ENCODE measurements at places on chromosomes 6 and 20. TPM values are rescaled to one million over a fixed set of nuclear protein-coding genes. Genes with fewer than 3 reads are reported as not detected.
A peak's percentile ranks its signal among the peaks of the same experiment; 100 is the strongest.

TMEM74B gene
- 0.60 TPM for total RNA-seq

HLA-DRB5 gene
- total RNA-seq = not detected

TFAP2C gene
- 0.07 TPM for total RNA-seq

PTCRA gene
- not detected for total RNA-seq

TFAP2D gene
- total RNA-seq = not detected

GABBR1 gene
- total RNA-seq = 21.7 TPM

DCDC2 gene
- 0.12 TPM for total RNA-seq

ZSCAN23 gene
- total RNA-seq = 4.3 TPM

KCNQ5 gene
- total RNA-seq = 6.1 TPM

- DNase-seq = no peak
- H3K27me3 ChIP-seq = no peaks in the 10 kb centered on the region
- peaks cover 13% of the 10 kb centered on the region for H3K4me1 ChIP-seq
- H3K27ac ChIP-seq = no peak overlapping the region
Measured at GRCh38 chr6:45082091-45082490, 246.0 kb upstream of the RUNX2 start.

DNA sequence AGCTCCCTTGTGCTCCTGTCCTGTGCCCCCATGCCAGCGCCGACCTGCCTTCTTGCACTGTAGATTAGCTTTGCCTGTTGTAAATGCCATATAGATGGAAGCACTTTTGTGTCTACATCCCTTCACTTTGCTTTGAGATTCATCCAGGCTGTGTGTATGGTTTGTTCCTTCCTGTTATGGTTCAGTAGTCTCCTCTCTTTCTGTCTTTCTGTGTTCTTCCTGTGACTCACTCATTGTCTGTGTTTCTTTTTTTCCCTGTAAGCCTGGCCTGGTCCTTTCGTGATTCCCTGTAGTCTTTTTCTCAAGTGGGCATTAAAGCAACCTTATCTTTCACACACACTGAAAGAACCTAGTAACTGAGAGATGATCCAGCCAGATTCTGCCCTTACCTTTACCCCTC lies 66.6 kb downstream of the JARID2 start:
- peaks cover 3% of the 10 kb centered on the region for H3K36me3 ChIP-seq
- no peak for DNase-seq
- H3K27ac ChIP-seq = peak overlapping the region; percentile 4
- H3K4me3 ChIP-seq = peak overlapping the region; percentile 26
- H3K27me3 ChIP-seq = no peaks in the 10 kb centered on the region

DNA sequence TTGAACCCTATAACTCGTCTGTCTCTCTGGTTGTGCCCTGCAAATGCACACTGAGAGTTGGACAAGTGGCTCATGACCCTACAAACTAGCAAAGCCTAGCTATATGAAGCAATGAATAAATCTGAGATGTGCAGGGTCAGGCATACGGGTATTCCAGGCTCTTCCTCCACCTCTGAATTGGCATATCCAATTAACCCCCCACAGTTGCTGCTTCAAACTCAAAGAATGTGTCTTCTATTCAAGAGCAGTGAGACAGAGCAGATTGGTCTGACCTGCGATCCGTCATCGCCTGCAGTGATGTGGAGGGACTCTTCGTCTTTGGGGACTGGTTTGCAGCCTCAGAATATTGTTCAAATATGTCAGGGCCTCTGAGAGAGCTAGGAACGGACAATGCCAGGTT lies 59.8 kb downstream of the LAMP5 start:
- H3K27ac ChIP-seq = no peak overlapping the region
- no peaks in the 10 kb centered on the region for H3K4me1 ChIP-seq
- H3K36me3 ChIP-seq = no peaks in the 10 kb centered on the region
- H3K4me3 ChIP-seq = no peak overlapping the region

- no peaks in the 10 kb centered on the region for H3K36me3 ChIP-seq
- peak; percentile 14 for DNase-seq
- no peak overlapping the region for H3K27ac ChIP-seq
Measured at GRCh38 chr6:53956068-53956711, 155.1 kb upstream of the MLIP start.

- no peak for DNase-seq
- H3K4me1 ChIP-seq = peaks cover 22% of the 10 kb centered on the region
- peaks cover 2% of the 10 kb centered on the region for H3K36me3 ChIP-seq
- peaks cover 67% of the 10 kb centered on the region for H3K27me3 ChIP-seq
- no peak overlapping the region for H3K4me3 ChIP-seq
- H3K27ac ChIP-seq = no peak overlapping the region
Measured at GRCh38 chr6:122787721-122788120, 1.3 kb upstream of the SMPDL3A start.

GRCh38 chr20:36543184-36544133 lies 2.1 kb downstream of the MYL9 start:
- no peaks in the 10 kb centered on the region for H3K36me3 ChIP-seq
- H3K4me1 ChIP-seq = no peaks in the 10 kb centered on the region
- DNase-seq = no peak
- H3K27ac ChIP-seq = no peak overlapping the region
- no peaks in the 10 kb centered on the region for H3K27me3 ChIP-seq

- no peak for DNase-seq
- H3K27me3 ChIP-seq = peaks cover 51% of the 10 kb centered on the region
- no peaks in the 10 kb centered on the region for H3K4me1 ChIP-seq
- H3K27ac ChIP-seq = no peak overlapping the region
- no peaks in the 10 kb centered on the region for H3K36me3 ChIP-seq
Measured at GRCh38 chr6:89895276-89895874, 1.1 kb downstream of the GJA10 start.

DNA sequence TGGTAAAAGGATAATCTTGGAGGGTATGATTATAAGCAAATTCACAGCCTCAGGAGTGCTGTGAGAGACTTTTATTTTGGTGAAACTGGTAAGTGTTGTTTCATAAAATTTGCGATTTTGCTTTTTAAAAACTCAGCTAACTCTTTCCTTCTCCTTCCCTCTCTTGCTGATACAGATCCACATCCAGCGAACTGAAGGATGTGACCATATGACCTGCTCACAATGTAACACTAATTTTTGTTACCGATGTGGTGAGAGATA lies 77.2 kb upstream of the TPD52L1 start:
- H3K4me1 ChIP-seq = no peaks in the 10 kb centered on the region
- no peak overlapping the region for H3K27ac ChIP-seq
- H3K36me3 ChIP-seq = no peaks in the 10 kb centered on the region

DNA sequence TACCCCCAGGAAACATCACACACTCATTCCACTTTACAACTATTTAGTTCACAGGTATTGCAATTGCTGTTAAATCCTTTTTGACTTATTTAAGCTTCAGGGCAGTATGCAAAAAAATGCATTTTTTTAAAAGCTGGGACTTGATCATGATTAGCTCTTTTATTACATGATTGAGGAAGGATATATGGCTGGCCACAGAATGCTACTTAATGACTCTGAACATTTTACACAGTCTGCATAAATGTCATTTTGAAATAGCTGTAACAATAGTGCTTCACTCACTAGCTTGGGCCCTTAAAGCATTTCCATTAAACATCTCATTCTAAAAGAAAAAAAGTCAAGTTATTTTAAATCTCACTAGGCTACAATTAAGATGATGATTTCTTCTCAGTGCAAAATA lies 429.7 kb downstream of the FRK start:
- no peak for DNase-seq
- H3K27me3 ChIP-seq = no peaks in the 10 kb centered on the region
- H3K36me3 ChIP-seq = no peaks in the 10 kb centered on the region
- H3K4me1 ChIP-seq = no peaks in the 10 kb centered on the region

GRCh38 chr6:118876198-118876597 lies 17.8 kb upstream of the ASF1A start:
- no peaks in the 10 kb centered on the region for H3K27me3 ChIP-seq
- peaks cover 29% of the 10 kb centered on the region for H3K4me1 ChIP-seq
- H3K27ac ChIP-seq = no peak overlapping the region
- no peak overlapping the region for H3K4me3 ChIP-seq
- peaks cover 3% of the 10 kb centered on the region for H3K36me3 ChIP-seq
- no peak for DNase-seq

- H3K36me3 ChIP-seq = no peaks in the 10 kb centered on the region
- no peak for DNase-seq
- no peak overlapping the region for H3K4me3 ChIP-seq
- H3K27ac ChIP-seq = no peak overlapping the region
- peaks cover 19% of the 10 kb centered on the region for H3K27me3 ChIP-seq
Measured at GRCh38 chr6:3190056-3190455, 32.7 kb upstream of the TUBB2A start.

DNA sequence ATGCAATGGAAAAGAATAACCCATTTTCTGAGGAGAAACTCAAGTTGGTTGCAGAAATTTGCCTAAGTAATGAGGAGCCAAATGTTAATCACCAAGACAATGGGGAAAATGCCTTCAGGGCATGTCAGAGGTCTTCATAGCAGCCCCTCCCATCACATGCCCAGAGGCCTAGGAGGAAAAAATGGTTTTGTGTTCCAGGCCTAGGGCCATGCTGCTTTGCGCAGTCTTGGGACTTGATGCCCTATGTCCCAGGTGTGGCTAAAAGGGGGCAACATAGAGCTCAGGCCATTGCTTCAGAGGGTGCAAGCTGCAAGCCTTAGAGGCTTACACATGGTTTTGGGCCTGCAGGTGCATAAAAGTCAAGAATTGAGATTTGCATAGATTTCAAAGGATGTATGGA lies 485.9 kb downstream of the EYS start:
- H3K27ac ChIP-seq = no peak overlapping the region
- DNase-seq = no peak
- H3K36me3 ChIP-seq = no peaks in the 10 kb centered on the region
- H3K4me3 ChIP-seq = no peak overlapping the region

DNA sequence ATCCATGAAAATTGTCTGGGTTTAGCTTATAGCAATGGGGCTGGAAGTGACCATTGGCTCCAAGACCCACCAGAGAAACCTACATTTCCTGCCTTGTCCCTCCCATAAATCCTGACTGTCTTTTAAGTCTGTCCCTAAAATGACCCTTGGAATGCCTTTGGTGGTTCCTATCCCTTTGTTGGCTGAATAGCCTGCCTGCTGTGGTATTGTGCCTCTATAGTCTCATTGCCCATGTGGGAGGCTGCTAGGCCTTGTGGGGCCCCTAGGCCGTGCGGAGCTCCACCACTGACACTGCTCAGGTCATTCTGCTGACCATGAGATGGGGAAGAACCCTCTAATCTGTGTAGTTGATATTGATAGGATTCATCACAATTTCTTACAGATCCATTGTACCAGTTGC lies 43.3 kb downstream of the SCP2D1 start:
- H3K4me1 ChIP-seq = no peaks in the 10 kb centered on the region
- no peak overlapping the region for H3K4me3 ChIP-seq
- no peak for DNase-seq
- peaks cover 15% of the 10 kb centered on the region for H3K27me3 ChIP-seq
- H3K27ac ChIP-seq = no peak overlapping the region

DNA sequence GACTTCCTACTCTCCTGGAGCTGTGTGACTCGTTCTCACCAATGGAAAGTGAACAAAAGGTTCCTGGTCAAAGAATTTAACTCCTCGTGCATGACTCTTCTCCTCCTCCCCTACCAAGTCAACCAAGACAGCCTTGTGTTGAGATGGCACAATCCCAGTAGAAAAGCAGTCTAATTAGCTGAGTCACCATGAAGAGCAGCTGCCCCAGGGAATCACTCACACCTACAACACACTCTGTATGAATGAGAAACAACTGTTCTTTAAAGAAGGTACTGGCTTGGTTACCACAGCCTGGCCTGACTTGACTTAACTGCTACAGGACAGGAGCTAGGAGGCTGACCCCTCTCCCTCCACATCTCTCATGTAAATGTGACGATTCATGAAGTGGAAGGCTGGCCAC lies 2.9 kb upstream of the HLA-DOB start:
- H3K36me3 ChIP-seq = no peaks in the 10 kb centered on the region
- H3K4me1 ChIP-seq = peaks cover 12% of the 10 kb centered on the region
- H3K27me3 ChIP-seq = no peaks in the 10 kb centered on the region

DNA sequence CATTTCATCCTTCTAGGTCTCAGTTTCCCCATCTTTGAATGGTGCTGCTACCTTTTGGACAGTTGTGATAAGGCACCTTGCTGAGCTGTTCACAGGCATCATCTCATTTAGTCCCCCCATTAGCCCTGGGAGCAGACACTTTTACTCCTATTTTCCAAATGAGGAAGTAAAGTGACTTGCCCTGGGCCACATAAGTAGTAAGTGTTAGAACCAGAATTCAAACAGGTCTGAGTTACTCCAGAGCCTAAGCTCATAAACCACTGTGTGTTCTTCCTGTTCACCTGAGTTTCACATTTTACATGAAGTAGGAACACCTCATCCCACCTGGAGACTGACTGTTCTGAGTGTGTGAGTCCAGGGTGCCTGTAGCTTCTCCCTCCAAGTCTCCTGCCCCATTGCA lies 43.5 kb upstream of the EPB41L1 start:
- DNase-seq = no peak
- no peak overlapping the region for H3K4me3 ChIP-seq
- H3K27ac ChIP-seq = no peak overlapping the region
- H3K36me3 ChIP-seq = no peaks in the 10 kb centered on the region
- peaks cover 16% of the 10 kb centered on the region for H3K27me3 ChIP-seq
- no peaks in the 10 kb centered on the region for H3K4me1 ChIP-seq

DNA sequence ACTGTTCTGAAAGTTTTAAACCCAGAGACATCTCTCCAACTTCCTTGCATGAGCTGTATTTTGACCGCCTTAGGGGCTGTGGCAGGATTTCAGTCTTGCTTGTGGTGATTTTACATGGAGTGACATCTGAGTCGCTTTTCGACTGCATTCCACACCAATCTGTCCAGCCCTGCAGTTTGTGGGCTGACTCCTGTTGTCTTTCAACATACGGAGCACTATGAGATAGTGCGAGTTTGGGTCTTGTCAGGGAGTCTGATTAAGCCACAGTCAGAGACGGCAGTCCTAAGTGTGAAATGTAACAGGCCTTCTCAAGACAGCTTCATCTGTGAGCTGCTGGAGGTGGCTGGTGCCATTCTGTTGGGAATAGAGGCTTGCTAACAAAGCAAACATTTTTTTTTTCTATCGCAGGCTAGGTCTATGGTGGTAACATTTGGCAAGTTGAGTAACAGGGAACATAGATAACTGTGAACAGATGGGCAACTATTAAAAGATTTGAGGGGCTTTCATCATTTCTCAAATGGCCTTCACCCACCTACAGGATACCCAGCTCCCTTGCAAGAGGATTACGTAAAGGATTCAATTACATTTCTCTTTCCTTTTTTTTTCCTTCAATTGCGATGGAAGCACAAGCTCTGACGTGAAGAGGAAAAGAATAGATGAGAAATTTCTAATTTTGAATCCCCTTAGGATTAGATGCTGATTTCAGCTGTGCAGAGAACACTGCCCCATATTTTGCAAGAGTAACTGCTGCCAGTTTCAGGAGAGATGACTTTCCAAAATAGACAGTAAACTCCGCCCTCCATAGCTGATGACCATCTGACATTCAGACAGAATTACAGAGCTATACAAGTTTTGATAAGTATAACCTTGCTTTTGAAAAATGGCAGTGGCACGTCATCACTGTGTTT lies 25.1 kb downstream of the CAP2 start:
- no peaks in the 10 kb centered on the region for H3K36me3 ChIP-seq
- H3K27me3 ChIP-seq = peaks cover 7% of the 10 kb centered on the region
- H3K4me3 ChIP-seq = no peak overlapping the region
- no peak overlapping the region for H3K27ac ChIP-seq

GRCh38 chr6:6046716-6047115 lies 40.0 kb upstream of the NRN1 start:
- H3K36me3 ChIP-seq = no peaks in the 10 kb centered on the region
- no peaks in the 10 kb centered on the region for H3K4me1 ChIP-seq

GRCh38 chr6:43298565-43299337 lies 691 bp downstream of the SLC22A7 start:
- no peaks in the 10 kb centered on the region for H3K4me1 ChIP-seq
- no peak overlapping the region for H3K4me3 ChIP-seq
- H3K27ac ChIP-seq = no peak overlapping the region
- no peak for DNase-seq

All from activated T-cell treated with anti-CD3 and anti-CD28 coated beads, Interleukin-2, amount 50 U/mL, for 72 hours (primary cell).